ENCODE measurements at places on chromosomes 7 and 10.

DNA sequence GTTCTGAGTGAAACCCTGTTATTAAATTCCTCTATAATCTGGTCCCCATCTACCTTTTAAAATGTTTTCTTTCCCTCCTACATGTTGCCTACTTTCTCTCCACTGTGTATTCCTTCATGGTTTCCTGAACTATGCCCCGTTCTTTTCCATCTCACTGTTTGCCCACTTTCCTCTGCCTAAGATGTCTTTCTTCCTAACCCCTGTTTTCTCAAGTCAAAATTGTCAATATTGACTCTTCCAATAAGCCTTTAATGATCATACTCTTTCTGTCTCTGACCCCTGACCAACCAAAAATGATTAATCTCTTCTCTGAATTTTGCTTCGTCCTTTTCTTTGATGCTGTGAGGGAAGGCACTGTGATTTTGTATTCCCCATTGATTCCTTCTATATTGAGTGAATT, 30.6 kb upstream of the OIT3 start:
- no peak for DNase-seq

GRCh38 chr7:121961089-121961867, 88.3 kb downstream of the PTPRZ1 start:
- DNase-seq = peak; percentile 40

GRCh38 chr10:3071405-3072198, 4.3 kb downstream of the PFKP start:
- peak; percentile 69 for DNase-seq

- no peak for DNase-seq
Observed at GRCh38 chr10:86257683-86258082, 108.9 kb downstream of the GRID1 start.

- DNase-seq = no peak
Observed at GRCh38 chr7:41051062-41051461, 651.8 kb downstream of the INHBA start.

DNA sequence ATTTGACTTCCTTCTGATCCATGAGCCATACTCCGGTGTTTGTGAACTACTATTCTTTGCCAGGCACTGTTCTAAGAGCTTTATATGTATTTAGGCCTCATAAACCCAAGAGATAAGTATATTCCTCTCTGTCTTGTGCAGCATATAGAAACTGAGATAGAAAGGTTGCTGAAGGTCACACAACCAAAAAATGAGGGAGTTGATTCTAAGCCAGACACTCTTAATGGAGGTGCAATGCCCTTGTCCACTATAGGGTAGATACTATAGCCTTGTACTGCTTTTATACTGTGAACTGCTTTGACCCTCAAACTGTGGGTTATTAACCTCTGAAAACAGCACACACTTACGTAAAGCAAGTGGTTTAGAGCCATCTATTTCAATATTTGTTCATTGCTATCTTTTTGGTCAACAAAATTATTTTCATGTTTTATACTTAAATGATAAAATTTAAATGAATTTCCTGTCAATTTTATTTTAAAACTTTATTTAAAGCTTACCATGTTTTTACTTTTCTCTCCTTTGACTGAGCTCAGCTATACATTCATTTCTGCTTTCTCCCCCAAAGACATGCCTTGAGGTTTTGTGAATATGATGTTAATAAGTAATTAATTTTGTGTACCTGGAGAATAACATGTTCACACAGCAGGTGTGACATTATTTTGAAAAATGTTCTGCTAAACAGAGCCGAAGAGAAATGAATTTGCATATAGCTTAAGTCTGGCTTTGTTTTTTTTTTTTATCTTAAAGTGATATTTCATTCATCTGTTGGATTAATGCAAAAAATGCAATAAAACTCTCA, 687.3 kb downstream of the DNAJB9 start:
- no peak for DNase-seq

DNA sequence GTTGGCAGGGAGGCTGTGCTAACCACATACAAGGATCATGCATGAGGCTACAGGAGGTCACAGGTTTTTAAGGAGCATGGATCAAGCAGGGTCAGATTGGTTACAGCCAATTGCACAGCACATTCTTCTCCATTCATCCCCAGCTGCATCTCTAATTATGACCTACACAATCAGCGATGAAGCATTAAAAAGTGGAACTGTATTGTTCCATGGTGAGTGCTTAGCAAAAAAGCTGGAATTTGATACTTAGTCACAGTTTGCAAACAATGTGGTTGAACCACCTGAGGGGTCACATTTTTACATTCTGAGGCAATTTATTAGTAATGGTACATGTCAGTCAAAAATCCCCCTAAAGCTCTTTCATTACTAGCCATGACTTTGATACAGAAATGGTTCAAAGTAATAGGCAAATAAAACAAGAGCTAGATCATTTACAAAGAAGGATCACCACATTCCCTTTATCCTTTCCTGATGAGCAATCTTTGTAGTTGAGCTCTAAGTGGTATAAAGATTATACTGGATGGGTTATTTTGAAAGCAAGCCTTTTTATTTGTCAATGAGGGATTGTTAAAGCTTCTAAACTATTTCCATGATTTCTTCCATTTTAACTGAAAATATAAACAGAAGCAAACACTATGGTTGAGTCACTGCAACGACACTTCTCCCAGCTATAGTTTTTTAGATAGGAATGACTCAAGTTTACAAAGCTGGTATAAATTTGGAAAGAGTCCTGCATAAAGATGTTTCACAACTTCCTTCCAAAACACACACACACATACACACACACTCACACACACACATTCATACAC, 217.8 kb upstream of the SEMA3A start:
- peak; percentile 95 for DNase-seq

DNA sequence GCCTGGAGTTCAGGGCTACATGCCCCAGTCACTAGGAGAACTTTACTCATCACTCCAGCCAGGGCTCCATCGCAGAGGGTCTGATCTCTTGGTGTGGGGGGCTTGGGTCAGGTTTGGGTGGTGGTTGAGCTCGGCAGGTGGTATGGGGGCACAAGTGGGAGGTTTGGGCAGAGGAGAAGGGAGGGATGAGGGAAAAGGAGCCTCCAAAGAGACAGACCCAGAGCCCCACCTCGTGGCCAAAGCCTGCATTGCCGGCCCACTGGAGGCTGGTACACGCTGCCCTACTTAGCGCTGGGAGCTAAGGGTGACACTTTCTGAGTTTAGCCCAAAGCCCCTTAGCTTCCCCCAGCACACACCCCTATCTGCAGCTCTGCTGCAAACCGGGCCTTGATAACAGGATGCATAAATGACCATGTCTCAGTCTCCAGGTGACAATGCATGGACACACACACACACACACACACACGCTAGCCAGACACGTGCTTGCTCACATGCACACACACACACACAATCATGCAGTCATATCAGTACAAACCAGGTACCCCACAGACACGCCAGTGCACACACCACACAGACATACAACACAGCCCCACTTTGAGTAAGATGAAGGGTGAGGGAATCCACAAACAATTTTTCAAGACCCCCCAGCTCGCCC, 14.7 kb downstream of the LZTS2 start:
- peak; percentile 55 for DNase-seq

- no peak for DNase-seq
Observed at GRCh38 chr10:131805696-131806095, 95.1 kb upstream of the PPP2R2D start.

DNA sequence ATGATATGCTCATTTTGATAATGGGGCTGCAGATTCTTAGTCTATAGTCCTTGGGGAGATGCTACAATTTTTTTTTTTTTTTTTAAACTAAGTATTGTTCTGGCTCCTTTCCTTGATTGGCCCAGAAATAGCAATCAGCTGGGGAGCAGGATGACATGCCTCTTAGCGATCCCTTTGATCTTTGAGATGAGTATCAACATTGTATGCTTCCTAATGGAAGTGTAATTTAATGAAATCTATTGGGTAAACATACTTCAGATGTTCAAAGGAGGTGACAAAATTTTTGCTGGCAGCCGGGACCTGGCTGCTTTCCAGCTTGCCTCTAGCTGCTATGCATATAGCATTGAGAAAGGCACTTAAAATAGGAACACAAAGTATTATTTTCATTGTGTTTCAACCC, 43.5 kb downstream of the VTI1A start:
- no peak for DNase-seq

DNA sequence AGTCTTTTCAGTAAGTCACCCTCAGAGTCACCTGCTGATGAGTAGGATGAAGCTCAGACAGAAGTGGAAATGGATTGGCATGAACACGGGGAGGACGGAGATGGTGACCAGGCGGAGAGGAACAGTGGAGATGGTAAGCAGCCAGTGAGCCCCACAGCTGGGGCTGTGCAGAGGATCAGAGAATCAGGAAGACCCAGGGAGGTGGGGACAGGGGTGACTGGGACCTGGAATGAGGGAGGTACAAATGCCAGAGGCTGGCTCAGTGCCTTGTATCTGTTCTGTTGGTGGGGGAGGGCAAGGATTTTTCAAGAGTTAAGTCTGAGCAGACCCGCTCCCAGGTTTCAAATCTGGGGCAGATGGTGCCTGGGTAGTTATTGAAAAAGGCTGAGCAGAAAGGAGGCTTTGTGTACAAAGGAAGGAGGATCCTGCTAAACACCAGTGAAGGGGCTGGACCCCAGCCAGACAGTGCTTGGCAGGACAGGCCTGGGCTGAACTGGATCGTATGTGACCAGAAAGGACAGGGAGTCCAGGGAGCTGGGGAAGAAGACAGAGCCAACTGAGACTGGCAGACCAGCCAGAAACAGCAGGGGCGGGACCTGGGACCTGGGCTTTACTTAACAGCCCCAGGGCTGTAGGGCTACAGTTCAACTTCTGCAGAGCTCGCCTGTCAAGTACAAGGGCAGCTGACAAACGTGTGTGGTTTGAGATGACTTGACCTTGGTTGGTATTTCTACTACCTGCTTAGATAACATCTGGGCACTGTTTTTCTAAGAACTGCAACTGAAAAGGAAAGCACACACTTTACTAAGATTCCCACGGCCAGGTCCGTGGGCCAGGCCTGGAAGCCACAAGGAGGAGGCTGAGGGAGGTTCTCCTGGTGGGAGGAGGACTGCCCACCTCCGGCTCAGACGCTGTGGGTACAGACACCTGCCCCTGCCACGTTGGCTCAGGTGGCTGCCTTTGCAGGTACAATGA, 13.2 kb upstream of the FRMPD2 start:
- DNase-seq = no peak

DNA sequence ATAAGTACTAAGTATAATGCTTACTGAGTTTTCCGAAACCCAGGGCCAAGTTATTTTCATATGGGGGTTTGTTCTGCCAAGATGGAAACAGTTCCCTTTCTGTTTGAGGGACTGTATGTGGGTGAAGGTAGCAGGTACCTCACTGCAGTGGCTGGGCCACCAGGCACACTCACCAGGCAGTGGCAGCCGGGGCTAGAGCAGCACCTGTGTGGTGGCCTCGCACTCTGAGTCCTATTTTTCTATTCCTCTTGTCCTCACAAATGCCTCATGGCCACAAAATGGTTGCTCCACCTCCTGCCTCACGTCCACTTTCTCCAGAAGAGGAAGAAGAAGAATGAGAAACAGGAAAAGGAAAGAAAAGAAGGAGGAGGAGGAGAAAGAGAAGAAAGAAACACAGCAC, 167.3 kb upstream of the SHH start:
- no peak for DNase-seq

DNA sequence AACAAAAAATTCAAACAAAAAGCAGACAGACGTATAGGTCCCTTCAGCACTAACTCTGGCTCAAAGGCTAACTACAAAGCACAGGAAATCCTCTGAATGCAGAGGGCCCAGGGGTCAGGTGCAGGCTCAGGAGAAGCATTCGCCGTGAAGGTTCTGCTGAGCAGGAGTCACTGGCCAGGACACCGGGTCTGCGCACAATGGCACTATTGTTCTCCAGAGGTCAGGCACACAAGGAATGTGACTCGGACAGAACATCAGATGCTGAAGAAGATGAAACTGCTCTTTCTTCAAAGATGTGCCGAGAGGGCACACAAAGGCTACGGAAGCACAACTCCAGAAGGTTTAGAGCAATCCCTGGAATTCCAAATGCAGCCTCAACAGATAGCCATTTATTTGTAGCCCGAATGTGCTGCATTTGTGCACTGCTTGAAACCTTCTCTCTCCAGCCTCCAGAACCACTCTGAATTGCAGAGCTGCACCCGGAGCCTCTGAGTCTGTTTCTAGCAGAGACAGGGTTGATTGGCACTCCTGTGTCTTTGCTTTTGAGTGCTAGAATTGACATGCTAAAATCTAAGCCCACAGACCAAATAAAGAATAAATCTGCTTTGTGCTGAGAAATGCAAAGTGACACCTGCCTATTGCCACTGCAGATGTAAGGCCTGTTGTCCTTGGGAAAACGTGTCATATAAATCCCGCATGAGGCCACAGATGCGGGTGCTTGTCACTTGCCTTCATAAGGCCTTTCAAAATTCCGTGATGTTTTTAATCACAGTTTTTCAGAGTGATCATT, 85.4 kb upstream of the AFAP1L2 start:
- DNase-seq = no peak

- peak; percentile 29 for DNase-seq
Observed at GRCh38 chr10:55629793-55630490, 731.1 kb downstream of the ZWINT start.

DNA sequence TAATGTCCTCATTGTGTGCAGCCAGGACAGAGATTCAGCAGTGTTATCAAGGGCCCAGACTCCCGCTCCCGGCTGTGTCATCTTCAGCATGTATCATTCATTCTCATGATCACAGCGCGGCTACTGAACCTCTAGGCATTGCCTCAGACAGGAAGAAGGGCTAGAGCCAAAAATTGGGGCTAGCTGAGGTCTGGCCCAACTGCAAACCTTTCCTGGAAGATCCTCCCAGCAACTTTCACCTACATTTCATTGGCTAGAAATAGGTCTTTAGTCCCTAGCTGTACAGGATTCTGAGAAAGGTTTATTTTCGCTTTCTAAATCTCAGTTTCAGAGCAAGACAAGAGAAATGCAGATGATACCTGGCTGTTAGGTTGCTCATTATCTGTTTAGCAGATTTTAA, 81.9 kb downstream of the CREM start:
- DNase-seq = no peak

GRCh38 chr7:81903115-81903514, 133.3 kb upstream of the HGF start:
- no peak for DNase-seq

- no peak for DNase-seq
Observed at GRCh38 chr7:77461246-77461645, 45.1 kb upstream of the GSAP start.

DNA sequence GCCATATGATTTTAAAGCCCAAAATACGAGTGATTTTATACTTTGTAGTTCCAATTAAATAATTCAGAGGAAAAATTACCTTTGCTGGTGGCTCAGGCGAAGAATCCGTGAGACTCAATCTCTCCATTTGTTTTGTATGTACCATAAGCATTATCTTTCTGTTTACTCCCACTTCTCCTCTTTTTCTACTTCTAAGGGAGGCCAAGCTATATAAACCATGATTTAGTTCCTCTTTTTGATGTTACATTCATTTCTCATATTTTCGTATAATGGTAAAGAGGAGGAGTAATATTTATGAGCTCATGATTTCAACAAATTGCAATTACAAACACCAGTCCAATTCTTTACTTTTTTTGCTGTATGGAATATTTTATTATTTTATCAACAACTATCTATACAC, 50.6 kb upstream of the TES start:
- DNase-seq = no peak

GRCh38 chr10:111187096-111187495, 110.3 kb downstream of the ADRA2A start:
- no peak for DNase-seq

Measured in kidney glomerular epithelial cell (primary cell).